ENCODE measurements at places on chromosomes 1 and 21.

- DNase-seq: no peak
Measured at GRCh38 chr1:7229186-7229585, 443.9 kb downstream of the CAMTA1 start.

DNA sequence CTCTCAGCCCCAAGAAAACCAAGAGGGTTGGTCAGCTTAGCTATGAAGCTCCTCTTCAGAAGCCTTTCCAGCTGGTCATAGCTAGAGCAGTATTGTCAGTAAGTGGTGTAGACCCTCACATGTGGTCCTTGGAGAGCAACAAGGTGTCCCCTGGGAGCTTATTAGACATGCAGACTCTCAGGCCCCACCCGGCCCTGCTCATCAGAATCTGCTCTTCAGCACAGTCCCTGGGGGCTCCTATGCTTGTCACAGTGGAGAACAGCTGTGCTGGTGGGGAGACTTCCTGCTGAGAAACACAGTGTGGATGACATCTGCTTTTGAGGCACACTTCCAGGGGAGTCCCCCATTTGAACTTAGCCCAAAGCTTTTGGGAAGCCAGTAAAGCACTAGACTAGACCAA lies 21.9 kb upstream of the NEK2 start:
- no peak for DNase-seq

GRCh38 chr1:223410036-223410435 lies 16.8 kb downstream of the CCDC185 start:
- DNase-seq: no peak

DNA sequence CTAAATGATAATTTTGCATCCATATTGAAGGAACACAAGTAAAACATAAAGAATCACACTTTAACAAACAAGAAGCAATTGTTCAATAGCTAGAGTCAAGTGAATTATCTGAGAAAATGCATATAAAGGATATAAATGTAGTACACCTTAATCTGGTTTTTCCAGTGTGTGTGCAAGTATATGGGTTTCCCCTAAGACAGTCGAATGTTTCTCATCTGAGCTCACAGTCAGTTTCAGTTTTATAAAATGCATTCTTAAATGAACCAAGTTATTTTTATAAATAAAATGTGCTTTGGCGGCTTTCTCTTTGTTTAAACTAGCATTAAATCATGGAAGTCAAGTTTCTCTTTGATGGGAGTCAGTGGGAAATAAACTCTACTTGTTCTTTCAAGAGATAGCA lies 125.9 kb downstream of the PTPRC start:
- DNase-seq: no peak

GRCh38 chr1:223739366-223740037 lies 27.2 kb downstream of the CAPN2 start:
- DNase-seq: no peak

- DNase-seq: no peak
Measured at GRCh38 chr1:201850053-201850397, 21.1 kb downstream of the IPO9 start.

- DNase-seq: no peak
Measured at GRCh38 chr1:200429221-200429751, 19.4 kb upstream of the ZNF281 start.

GRCh38 chr1:207992677-207993236 lies 81.8 kb upstream of the CD34 start:
- no peak for DNase-seq

- peak; percentile 73 for DNase-seq
Measured at GRCh38 chr1:16175610-16176553, 20.0 kb upstream of the EPHA2 start.

GRCh38 chr1:202105571-202106339 lies 17.0 kb upstream of the GPR37L1 start:
- no peak for DNase-seq

GRCh38 chr1:119254067-119254720 lies 113.7 kb upstream of the WARS2 start:
- DNase-seq: no peak

DNA sequence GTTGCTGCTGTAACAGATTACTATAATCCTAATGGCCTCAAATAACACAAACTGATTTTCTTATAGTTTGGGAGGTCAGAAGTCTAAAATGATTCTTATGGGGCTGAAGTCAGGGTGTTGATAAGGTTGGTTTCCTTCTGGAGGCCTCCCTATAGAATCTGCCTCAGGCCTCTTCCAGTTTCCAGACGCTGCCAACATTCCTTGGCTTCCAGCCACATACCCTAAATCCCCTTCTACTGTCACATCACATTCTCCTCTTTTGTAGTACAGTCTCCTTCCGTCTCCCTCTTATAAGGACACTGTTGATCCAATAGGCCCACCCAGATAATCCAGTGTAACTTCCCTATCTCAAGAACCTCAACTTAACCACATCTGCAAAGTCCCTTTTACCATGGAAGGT lies 145.3 kb upstream of the NCAM2 start:
- no peak for DNase-seq

DNA sequence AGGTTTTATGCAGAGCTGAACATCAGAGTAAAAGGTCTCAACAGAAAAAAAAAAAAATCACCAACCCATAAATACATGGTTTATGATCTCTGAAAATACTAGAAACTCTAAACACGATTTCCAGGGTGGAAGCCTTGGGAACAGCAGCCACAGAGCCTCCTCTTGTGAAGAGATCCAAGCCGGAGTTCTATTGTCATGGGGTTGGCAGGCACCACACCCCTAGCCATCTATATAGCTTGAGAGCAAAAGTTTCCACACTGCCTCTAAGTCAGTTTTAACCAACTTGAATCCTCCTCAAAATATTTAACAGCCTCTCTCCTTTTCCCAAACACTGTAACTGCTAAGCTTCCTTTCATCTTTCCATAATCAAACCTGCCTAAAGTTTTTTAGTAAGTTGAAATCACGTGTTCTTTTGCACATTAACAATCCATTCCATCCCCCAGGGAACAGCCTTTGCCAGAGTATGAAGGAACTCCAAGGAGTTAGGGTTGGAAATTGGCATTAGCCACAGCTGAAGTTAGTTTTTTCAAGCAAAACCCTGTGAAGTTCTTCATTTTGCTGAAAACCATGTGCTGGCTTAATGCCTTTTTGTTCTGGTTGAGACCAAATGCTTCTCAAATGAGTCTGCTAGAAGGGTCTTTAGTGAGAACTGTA lies 13.8 kb upstream of the SEC16B start:
- no peak for DNase-seq

Data from substantia nigra (tissue), 51 donors.